ENCODE measurements at places on chromosomes 12 and 14. TPM values are rescaled to one million over a fixed set of nuclear protein-coding genes. Genes with fewer than 3 reads are reported as not detected.

Gene OVCH1
- total RNA-seq: 0.52 TPM

Gene VRK1
- total RNA-seq: 10.6 TPM

Gene SCN8A
- 1.5 TPM for total RNA-seq

Gene MYF5
- total RNA-seq: not detected

Gene NANOG
- total RNA-seq: 0.50 TPM

Gene OR4E2
- total RNA-seq: not detected

Gene KRT6C
- total RNA-seq: not detected

Gene GDF3
- total RNA-seq: not detected

Gene CCDC38
- total RNA-seq: not detected

Gene SRRM4
- not detected for total RNA-seq

Gene RFX4
- total RNA-seq: not detected

Gene C12orf42
- not detected for total RNA-seq

Gene PRPH
- not detected for total RNA-seq

Gene GLS2
- 0.31 TPM for total RNA-seq

Gene POTEM
- total RNA-seq: not detected

Gene KRT83
- total RNA-seq: not detected

Gene RDH11
- 55.2 TPM for total RNA-seq

Gene KRT4
- not detected for total RNA-seq

Gene TAS2R42
- total RNA-seq: not detected

Gene SNX6
- 80.0 TPM for total RNA-seq

All from osteocyte (in vitro differentiated cells).